ENCODE measurements at places on chromosomes 5 and 9. TPM values are rescaled to one million over a fixed set of nuclear protein-coding genes. Genes with fewer than 3 reads are reported as not detected.

The FOXD4 gene
- total RNA-seq: under 0.01 TPM

The AHRR gene
- 30.0 TPM for total RNA-seq

The TSSK1B gene
- total RNA-seq: not detected

The RABEPK gene
- 35.0 TPM for total RNA-seq

The FAM120AOS gene
- total RNA-seq: 24.3 TPM

The CDH12 gene
- total RNA-seq: under 0.01 TPM

The GARIN3 gene
- total RNA-seq: not detected

The CSF1R gene
- total RNA-seq: 0.33 TPM

The MAPKAP1 gene
- 76.3 TPM for total RNA-seq

The DDX4 gene
- not detected for total RNA-seq

The PCDHGB1 gene
- 2.5 TPM for total RNA-seq

The CMYA5 gene
- total RNA-seq: 2.2 TPM

The FAM221B gene
- total RNA-seq: not detected

The IL7R gene
- total RNA-seq: 1.7 TPM

The C9orf57 gene
- not detected for total RNA-seq

The ARID3C gene
- not detected for total RNA-seq

The PDE8B gene
- under 0.01 TPM for total RNA-seq

The CAPSL gene
- total RNA-seq: not detected

The TRIM14 gene
- 54.0 TPM for total RNA-seq

The ANKRD34B gene
- total RNA-seq: not detected

The C9 gene
- total RNA-seq: 0.93 TPM

The PCDHGA6 gene
- total RNA-seq: 2.1 TPM

The PTCH1 gene
- total RNA-seq: 3.2 TPM

The NMUR2 gene
- total RNA-seq: not detected

The PCDHB7 gene
- total RNA-seq: under 0.01 TPM

The NRG2 gene
- total RNA-seq: 0.34 TPM

The SLC34A3 gene
- not detected for total RNA-seq

The SOX30 gene
- total RNA-seq: not detected

The SPINK5 gene
- 0.15 TPM for total RNA-seq

The TRIM7 gene
- total RNA-seq: 7.3 TPM

The SLC6A7 gene
- not detected for total RNA-seq

The SLC4A9 gene
- total RNA-seq: not detected

The CTXN3 gene
- not detected for total RNA-seq

The ANGPTL2 gene
- 51.3 TPM for total RNA-seq

The SLC46A2 gene
- not detected for total RNA-seq

The C9orf43 gene
- 1.7 TPM for total RNA-seq

The DND1 gene
- total RNA-seq: 1.00 TPM

The FTMT gene
- total RNA-seq: not detected

The PKD2L2 gene
- not detected for total RNA-seq

The INSYN2B gene
- total RNA-seq: 0.34 TPM

The ARL15 gene
- 18.6 TPM for total RNA-seq

The CDX1 gene
- total RNA-seq: not detected

The LECT2 gene
- total RNA-seq: not detected

The IL4 gene
- not detected for total RNA-seq

The SYK gene
- 1.4 TPM for total RNA-seq

The OMD gene
- not detected for total RNA-seq

The PPWD1 gene
- total RNA-seq: 27.1 TPM

Data from melanocyte of skin (primary cell).